ENCODE measurements at places on chromosomes 7 and 10. TPM values are rescaled to one million over a fixed set of nuclear protein-coding genes. Genes with fewer than 3 reads are reported as not detected.

FAM200A gene
- 12.9 TPM for total RNA-seq

UMAD1 gene
- 12.8 TPM for total RNA-seq

MXI1 gene
- 27.6 TPM for total RNA-seq

DNA sequence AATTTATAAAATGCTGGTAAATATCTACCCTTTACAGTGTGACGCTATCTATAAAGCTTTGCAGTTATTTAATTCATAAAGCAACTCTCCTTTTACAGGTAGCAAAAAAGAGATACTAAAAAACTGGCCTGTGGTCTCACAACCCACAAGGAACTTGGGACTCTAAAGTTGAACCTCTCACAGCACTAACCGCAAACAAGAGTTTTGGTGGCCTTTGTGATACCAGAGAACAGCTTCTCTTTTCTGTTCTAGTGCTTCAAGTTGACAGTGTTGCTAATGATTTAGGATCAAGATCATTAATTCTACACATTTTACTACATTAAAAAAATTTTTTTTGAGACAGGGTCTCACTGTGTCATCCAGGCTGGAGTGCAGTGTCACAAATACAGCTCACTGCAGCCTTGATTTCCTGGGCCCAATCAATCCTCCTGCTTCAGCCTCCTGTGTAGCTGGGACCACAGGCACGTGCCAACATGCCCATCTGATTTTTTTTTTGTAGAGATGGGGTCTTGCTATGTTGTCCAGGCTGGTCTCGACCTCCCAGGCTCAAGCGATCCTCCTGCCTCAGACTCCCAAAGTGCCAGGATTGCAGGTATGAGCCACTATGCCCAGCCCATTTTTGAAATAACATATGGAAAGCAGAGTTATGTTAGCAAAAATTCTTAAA, 56.0 kb upstream of the ST8SIA6 start:
- no peaks in the 10 kb centered on the region for H3K27me3 ChIP-seq
- H3K36me3 ChIP-seq = no peaks in the 10 kb centered on the region
- no peak overlapping the region for H3K27ac ChIP-seq

- DNase-seq = no peak
- H3K4me3 ChIP-seq = no peak overlapping the region
- H3K27me3 ChIP-seq = no peaks in the 10 kb centered on the region
- no peaks in the 10 kb centered on the region for H3K4me1 ChIP-seq
- H3K36me3 ChIP-seq = no peaks in the 10 kb centered on the region
Measured at GRCh38 chr7:11557627-11558026, 274.4 kb downstream of the THSD7A start.

DNA sequence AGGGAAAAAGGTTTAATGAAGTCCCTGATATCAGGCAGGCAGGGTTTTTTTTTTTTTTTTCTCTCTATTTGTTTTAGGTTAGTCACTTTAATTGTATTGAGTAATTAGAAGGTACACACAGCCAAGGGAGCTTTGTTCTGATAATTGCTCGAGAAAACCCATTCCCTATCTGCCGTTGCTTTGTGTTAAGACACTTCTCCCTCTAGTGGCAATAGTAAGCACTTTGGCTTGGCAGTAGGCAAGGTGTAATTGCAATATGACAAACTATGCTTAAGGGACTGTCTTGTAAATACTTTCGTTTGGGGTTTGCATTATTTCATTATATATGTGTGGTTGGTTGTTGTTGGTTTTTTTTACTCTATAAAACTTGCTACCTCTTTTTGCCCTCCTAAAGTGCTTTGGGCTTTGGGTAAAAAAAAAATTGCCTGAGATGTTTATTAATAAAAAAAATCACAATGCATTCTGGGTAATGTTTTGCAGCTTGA, 113.4 kb downstream of the BTRC start:
- H3K27me3 ChIP-seq = no peaks in the 10 kb centered on the region
- no peak overlapping the region for H3K4me3 ChIP-seq
- peak overlapping the region; percentile 24 for H3K27ac ChIP-seq
- H3K36me3 ChIP-seq = no peaks in the 10 kb centered on the region
- peaks cover 34% of the 10 kb centered on the region for H3K4me1 ChIP-seq
- DNase-seq = no peak

TFPI2 gene
- 2.6 TPM for total RNA-seq

DNA sequence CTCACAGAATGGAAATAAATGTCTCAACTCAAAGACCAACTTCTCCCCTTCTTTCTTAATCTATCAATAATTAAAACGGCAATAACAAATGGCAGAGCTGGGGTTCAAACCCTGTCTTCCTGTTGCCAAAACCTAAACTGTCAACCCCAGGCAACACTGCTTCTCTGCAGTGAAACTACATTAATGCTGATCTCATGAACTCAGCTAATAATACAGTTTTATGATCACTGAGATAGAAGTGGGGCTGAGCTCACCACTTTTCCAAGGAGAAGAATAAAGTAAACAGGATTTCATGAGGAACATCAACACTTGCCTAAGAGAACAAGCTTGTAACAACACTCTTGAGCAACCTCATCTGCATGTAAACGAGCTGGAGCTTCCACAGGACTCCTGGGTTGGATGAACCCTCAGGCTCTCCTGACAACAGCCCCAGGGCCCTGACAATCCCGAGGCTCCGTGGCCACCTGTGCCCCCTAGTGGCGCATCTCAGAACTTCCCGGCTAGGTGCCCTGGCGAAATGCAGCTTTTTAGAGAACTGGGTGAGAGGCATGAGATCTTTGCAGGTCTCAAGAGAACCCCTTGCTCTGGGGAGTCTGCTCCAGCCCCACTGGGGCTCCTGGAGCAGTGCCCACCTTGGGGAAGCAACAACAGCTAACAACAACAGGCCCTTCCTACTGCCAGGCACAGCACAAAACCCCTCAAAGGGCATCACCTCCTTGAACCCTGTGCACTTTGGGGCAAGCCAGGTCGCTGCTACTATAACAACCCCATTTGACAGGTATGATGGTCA, 169.3 kb downstream of the SH3PXD2A start:
- peaks cover 1% of the 10 kb centered on the region for H3K36me3 ChIP-seq
- peak; percentile 57 for DNase-seq
- H3K4me3 ChIP-seq = no peak overlapping the region
- no peak overlapping the region for H3K27ac ChIP-seq
- peaks cover 4% of the 10 kb centered on the region for H3K4me1 ChIP-seq
- H3K27me3 ChIP-seq = no peaks in the 10 kb centered on the region

DNA sequence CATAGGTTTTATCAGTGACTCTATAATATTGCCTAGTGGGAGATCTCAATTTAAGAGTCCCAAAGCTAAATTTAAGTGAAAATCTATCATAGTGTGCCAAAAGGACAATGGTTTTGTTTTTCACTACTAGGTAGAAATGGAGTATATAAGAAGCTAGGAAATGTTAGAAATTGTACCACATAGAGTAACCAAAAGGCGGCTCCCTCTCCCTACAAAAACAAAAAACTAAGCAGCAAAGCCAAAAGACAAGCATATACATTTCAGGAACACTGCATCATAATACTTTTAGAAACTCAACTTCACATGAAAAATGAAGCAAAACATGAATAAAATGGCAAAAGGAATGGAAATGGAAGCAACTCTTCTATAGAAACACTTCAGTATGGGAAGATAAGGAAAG, 271.6 kb downstream of the CACNA2D1 start:
- no peak for DNase-seq
- H3K4me3 ChIP-seq = no peak overlapping the region
- peaks cover 8% of the 10 kb centered on the region for H3K4me1 ChIP-seq
- H3K27ac ChIP-seq = no peak overlapping the region
- no peaks in the 10 kb centered on the region for H3K36me3 ChIP-seq
- no peaks in the 10 kb centered on the region for H3K27me3 ChIP-seq

TACC2 gene
- 58.1 TPM for total RNA-seq

DNA sequence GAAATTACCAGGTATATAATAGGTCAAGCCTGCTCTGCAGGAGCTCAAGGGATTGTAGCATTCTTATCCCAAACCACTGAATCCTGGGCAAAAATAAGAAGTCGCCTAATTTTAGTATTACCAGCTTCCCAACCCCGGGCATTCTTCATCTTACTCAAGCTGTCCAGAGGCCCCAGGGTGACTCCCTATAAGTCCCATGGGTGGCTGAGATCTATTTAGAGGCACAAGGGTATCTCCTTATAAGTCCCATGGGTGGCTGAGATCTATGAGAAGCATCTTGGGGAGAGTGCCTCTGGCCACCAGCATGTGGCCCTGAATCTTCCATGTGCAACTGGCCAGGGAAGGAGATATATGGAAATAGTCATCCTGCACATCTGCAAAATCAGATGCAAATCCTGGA, 38.9 kb downstream of the PRSS2 start:
- no peaks in the 10 kb centered on the region for H3K36me3 ChIP-seq
- peaks cover 22% of the 10 kb centered on the region for H3K4me1 ChIP-seq
- DNase-seq = no peak
- peaks cover 38% of the 10 kb centered on the region for H3K27me3 ChIP-seq
- no peak overlapping the region for H3K27ac ChIP-seq

DNA sequence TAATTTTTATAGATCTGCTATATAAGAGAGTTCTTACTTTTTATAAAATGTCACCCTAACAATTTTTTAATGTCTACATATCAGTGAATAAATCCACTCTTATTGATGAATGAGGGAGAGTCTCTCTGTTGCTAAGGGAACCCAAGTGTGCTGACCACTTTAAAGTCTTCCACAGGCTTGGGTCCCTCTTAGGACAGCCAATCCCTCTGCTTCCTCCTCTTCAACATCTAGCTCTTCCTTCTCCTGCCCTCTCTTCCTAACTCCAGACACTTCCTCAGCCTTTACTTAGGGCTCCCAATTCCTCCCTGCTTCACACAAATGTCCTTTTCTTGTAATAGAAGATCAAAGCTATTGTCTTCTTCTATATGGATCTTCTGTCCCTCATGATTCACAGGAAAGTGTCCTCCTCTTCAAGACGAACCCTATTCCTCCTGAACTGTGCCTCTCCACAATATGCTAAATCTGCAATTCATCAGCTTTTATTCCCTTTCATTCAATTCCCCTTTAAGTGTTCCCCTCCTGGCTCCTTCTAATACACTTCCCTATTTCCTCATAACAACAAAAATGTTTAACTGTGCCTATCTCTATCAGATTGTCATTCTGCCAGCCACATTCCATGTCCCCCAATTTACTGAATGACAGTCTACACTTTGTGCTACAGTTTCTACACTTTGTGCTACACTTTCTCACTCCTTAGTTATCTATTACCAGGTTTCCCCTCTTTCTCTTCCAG, 37.7 kb downstream of the CDK6 start:
- H3K4me3 ChIP-seq = no peak overlapping the region
- no peaks in the 10 kb centered on the region for H3K27me3 ChIP-seq
- no peak for DNase-seq
- H3K27ac ChIP-seq = no peak overlapping the region
- no peaks in the 10 kb centered on the region for H3K4me1 ChIP-seq

SCD gene
- 281 TPM for total RNA-seq

NUTM2A gene
- total RNA-seq = 4.3 TPM

DNA sequence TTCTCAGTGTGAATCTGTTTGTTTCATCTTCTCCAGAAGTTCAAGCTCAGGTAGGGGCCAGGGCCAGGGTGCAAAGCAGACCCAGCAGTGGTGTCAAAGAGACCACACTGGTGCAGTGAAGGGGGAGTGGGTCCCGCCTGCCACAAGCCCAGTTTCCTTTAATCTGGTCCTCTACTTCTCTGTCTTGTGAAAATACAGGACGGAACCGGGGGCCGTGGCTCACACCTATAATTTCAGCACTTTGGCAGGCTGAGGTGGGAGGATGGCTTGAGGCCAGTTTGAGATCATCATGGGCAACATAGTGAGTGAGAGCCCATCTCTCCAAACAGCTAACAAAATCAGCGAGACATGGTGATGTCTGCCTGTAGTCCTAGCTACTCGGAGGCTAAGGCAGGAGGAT, 109.0 kb downstream of the SLIT1 start:
- no peaks in the 10 kb centered on the region for H3K4me1 ChIP-seq
- no peak for DNase-seq
- no peak overlapping the region for H3K27ac ChIP-seq
- no peak overlapping the region for H3K4me3 ChIP-seq
- peaks cover 28% of the 10 kb centered on the region for H3K27me3 ChIP-seq

OR2A1 gene
- 0.12 TPM for total RNA-seq

- no peak for DNase-seq
- no peaks in the 10 kb centered on the region for H3K36me3 ChIP-seq
- peaks cover 10% of the 10 kb centered on the region for H3K4me1 ChIP-seq
- no peak overlapping the region for H3K27ac ChIP-seq
Measured at GRCh38 chr7:16839646-16840045, 34.8 kb upstream of the AGR2 start.

DNA sequence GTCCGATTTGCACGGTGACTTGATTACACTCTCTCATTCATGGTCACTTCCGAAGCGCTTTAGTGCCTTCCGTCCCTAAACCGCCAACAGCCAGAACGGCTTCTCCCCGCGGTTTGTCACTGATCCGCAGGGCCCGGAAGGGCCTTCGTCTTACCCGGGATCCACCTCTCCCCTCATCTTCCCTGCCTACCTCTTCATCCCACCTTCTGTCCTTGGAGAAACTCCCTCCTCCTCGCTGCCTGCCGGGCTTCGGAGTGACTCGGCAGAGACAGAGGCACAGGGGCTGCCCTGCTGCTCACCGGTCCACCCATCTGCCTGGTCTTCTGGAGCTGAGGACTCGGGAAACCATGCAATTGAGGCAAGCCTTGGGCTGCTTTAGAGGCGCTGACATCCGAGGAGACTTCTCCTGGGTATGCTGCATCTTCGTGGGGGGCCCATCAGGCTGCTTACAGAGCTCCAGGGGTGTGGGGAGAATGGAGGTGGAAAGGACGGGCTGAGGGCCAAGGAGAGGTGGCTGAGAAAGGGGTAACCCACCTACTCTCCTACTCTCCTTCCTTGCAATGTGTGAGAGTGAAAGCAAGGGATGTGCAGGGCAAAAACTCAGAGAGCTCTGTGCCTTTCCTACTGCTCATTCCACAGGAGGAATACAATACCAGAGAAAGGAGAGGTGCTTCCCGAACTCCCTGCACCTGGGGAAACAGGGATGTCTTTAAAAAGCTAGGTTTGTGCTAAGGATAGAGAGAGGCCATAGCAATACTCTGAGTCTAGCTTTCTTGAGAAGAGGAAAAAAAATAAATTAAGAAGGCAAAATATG, 1.0 kb upstream of the HOXA11 start:
- no peaks in the 10 kb centered on the region for H3K36me3 ChIP-seq
- no peak overlapping the region for H3K4me3 ChIP-seq
- peaks cover 6% of the 10 kb centered on the region for H3K4me1 ChIP-seq
- peaks cover 99% of the 10 kb centered on the region for H3K27me3 ChIP-seq
- no peak overlapping the region for H3K27ac ChIP-seq
- DNase-seq = no peak

Measured in progenitor cell of endocrine pancreas (in vitro differentiated cells).